ENCODE measurements at places on chromosomes 5 and 9.

DNA sequence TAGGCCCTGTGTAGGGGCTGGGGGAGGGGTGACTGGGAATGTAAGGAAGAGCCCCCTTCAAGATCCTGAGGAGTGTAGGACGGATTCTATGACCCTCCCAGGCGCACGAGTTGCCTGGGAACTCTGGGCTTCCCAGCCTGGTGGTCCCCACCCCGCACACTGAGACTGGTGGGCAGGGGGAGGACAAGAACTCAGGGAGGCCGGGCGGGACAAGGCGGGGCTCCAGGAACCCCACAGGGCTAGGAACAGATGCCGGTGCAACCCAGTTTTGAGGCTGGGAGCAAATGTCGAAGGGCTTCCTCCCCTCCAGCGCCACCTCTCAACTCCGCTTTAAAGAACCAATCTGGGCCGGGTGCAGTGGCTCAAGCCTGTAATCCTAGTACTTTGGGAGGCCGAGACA, 1.3 kb upstream of the VDAC1 start:
- no peak for DNase-seq

GRCh38 chr9:118529624-118530214, 825.5 kb downstream of the TLR4 start:
- no peak for DNase-seq

- DNase-seq, result no peak
Measured at GRCh38 chr5:9283473-9283872, 262.4 kb downstream of the SEMA5A start.

GRCh38 chr5:68754536-68754935, 339.3 kb upstream of the SLC30A5 start:
- DNase-seq, result no peak

DNA sequence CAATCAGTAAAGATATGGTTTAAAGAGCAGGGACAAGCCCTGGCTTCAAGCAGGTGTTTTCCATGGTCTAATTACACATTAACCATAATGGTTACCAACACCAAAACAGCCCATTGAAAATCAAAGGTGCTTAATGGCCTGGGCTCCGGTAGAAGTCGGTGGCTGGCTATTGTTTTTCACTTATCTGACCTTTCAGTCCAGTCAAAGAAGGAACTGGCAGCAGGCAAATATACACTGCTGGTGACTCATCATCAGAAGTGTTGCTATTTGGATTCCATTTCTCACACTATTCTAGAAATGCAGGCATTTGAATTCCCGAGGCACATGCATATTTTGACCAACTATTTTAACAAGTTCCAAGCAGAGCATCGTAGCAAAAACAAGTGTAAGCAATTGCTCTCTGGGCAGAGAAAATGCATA, 26.3 kb upstream of the GABRP start:
- DNase-seq, result peak; percentile 84

DNA sequence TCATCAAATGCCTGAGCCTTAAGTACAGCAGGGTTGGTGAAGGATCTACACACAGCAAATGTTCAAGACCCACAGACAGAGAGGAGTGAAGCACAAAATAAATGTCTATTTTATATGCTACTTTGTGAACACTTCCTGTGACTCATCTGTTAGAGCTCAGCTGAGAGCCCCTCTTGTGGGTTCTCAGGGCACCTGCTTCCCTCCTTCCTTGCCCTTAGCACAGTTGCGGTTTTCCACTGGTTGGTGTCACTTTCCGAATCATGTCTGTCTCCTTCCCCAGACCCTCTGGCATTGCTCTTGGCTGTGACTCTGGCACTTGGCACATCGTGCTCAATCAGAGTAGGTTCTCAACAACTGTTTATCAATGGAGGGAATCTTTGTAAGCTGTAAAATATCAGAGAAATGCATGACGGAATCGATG, 128.5 kb upstream of the STC2 start:
- DNase-seq, result peak; percentile 20

DNA sequence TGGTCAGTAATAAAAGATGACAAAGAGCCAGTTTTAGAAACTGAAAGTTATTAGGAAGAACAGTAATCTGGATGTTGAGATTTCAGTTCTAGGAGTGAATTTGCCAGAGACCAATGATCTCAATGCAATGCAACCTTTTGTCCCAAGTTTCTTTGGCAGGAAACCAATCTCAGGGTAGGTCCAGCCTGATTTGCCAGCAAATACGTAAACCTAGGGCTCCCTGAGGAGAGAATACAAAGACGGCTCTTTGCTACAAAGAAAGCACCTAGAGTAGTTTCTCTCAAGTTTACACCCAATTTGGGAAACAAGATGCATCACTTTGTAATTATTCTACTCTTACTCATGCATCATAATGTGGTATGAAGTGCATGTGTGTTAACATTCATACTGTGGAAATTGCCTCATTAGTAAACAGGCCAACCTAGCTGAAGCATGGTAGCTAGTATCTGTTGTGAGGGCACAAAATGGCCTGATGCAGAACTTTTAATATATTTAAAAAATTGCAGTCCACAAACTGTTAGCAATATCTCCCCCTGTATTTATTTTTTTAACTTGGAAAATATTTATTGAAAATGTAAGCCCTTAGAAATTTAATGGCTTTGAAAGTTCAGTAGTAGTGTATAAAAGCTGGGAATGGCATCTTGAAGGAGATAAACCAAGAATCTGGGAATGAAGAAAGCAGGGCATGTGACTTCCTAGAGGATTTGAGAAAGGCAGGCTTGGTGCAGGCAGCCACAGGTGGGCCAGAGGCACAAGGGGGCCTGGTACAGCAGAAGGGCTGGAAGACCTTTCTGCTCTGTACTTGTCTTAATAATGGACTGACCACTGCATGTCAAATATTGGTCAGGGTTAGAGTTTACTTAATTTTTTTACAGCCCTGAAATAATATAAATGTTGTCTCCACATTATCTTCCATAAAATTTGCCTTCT, 59.5 kb downstream of the MAST4 start:
- no peak for DNase-seq

DNA sequence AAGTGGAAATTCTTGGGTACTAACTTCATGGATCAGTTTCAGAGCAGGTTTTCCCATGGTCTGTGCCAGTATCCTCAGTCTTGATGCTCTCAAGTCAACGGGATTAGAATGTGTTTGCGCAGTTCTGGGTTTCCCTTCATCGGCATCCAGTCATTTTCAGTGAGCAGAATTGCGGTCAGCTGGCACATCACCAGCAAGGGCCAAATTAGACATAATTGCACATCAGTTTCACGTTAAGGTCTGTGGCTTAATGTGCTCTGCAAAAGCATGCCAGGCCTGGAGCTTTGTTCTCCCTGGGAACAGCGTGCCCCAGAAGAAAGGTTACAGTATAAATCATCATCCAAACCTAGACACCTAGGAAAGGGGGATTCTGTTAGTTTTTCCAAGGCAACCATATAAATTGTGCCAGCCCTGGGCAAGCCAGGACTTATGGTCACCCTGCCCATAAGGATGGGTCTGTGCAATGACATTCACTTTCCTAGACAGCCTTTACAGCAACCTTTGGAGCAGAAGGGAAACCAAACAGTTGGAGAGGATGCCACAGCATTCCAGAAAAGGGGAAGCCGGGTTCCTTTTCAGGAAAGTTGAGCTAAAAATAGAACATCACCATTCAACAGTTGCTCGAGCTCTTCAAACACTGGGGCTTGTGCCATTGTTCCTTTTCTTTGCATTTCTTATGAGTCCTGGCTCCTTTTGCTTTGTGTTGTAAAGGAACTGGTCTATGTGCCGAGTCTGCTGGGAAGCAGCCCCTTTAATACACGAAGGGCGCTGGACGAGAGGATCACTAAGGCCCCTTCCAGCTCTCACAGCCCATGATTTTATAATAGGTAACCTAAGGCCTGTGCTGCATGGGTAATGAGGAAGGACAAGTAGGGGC, 23.1 kb downstream of the IQGAP2 start:
- no peak for DNase-seq
